ENCODE measurements at places on chromosomes 1 and 21.
A peak's percentile ranks its signal among the peaks of the same experiment; 100 is the strongest.

- no peak for DNase-seq
Measured at GRCh38 chr1:101142244-101142643, 94.6 kb upstream of the S1PR1 start.

- DNase-seq, result no peak
Measured at GRCh38 chr1:224223819-224224714, 41.0 kb downstream of the DEGS1 start.

GRCh38 chr1:112517646-112518045 is 8.9 kb downstream of the WNT2B start:
- DNase-seq, result no peak

- DNase-seq, result no peak
Measured at GRCh38 chr1:209483691-209484090, 99.8 kb upstream of the CAMK1G start.

DNA sequence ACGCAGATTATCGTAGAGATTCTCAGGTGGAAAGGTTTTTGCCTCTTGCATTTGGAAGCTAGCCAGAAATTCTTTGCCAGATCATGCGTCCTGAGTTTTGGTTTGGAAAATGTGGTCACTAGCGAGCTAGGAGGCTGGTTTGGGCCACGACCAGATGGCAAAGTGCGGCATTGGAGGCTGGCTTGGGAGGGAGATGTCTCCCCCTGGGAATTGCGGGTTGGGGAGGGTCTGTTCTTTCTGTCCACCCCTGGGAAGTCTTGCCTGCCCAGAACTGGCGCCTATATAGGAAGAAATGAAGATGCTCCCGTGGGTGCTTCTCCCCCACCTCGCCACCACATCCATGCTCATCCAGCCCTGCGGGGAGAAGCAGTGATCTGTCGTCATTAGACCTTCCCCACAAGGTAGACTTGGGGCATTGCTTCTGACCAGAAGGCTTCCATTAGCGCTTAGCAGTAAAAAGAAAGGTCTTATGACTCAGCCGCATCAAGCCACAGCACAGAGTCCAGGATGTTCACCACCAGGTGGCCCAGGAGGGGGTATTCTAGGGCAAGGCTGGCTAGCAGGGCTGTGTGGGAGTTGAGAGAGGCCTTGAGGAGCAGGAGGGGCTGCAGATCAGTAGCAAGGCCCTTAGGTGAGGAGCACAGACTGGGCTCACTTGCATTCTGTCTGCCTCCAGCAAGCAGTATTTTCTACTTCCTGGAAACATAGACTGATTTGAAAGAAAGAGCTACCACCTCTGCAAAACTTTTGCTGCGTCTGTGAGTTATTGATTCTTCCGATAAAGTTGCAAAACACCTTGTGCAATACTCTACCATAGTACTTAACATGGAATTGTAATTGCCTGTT is 1.5 kb upstream of the PTP4A2 start:
- DNase-seq, result peak; percentile 55

DNA sequence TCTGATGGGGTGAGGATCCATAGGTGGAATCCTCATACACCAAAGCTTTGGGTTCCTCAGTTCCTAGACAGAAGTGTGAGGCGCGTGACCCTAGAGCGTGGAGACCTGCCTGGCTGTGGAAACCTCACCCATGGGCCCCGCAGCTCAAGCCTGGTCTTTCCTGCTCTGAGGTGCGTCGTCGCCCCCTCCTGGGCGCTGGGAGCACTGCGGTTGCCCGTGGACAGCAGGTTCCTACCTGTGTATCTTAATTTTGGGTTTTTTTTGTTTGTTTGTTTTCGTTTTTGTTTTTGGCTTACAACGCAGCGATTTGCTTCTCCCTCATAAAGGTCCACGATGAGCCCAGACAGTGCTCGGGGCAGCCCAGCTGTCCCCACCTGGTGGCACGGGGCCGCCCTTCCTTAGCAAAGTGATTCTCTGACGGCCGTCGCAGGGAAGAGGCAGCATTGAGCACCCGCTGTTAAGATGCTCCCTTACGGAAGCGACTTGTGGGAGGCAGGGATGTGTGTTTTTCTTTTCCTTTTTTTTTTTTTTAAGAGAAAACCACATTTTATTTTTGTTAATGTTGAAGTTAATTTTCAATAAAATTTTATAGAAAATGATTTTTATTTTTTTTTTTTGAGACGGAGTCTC is 36.5 kb upstream of the TRAPPC10 start:
- DNase-seq, result peak; percentile 84

- no peak for DNase-seq
Measured at GRCh38 chr1:57232500-57232899, 191.4 kb downstream of the DAB1 start.

- DNase-seq, result no peak
Measured at GRCh38 chr1:67061266-67061665, 7.3 kb upstream of the SLC35D1 start.

- DNase-seq, result no peak
Measured at GRCh38 chr1:239711768-239712167, 325.4 kb downstream of the CHRM3 start.

- DNase-seq, result no peak
Measured at GRCh38 chr1:82689217-82689616, 888.5 kb downstream of the ADGRL2 start.

- DNase-seq, result no peak
Measured at GRCh38 chr21:34524646-34525601, 12.9 kb upstream of the KCNE1 start.

DNA sequence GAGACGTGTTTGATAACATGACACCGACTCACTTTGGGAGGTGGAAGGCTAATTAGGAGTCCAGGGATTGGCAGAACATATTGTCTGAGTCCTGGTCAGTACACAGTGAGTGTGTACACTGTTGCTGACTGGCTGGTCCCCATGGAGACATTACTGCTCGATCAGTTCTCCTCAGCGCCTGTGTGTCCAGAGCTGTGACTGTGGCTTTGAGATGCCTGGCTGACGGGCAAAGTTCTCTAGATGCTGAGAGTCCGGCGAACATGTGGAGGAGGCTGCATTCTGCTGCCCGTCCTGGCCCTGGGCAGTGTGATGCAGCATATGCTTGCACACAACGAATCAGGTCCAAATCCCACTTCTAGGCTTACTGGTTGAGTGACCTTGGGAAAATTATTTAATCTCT is 280.1 kb upstream of the ST6GALNAC5 start:
- no peak for DNase-seq

DNA sequence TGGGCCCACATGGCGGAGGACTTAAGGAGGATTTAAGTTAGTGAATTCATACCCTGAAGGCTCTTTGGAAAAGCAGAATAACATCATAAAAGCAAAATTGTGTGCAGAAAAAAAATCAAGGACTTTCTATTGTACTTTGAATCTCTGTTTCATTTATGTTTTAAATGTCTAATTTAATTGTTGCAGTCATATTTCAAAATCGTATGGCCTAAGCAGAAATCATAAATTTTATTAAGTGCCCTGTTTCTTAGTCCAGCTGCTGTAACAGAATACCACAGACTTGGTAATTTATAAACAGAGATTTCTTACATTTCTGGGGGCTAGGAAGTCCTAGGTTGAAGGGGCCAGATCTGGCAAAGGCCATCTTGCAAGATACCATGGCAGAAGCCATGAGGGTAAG is 555.6 kb downstream of the LTN1 start:
- DNase-seq, result no peak

DNA sequence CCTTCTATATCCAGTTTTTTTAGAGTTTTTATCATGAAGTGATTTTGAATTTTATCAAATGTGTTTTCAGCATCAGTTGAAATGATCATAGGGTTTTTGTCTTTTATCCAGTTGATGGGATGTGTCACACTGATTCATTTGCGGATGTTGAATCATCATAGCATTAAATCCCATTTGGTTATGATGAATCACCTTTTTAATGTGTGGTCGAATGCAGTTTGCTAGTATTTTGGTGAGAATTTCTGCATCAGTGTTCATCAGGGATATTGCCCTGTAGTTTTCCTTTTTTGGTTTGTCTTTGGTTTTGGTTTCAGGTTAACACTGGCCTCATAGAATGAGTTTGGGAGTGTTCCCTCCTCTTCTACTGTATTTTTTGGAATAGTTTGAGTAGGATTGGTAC is 80.3 kb downstream of the DIRAS3 start:
- no peak for DNase-seq

- DNase-seq, result no peak
Measured at GRCh38 chr1:15350151-15350550, 59.5 kb upstream of the EFHD2 start.

- no peak for DNase-seq
Measured at GRCh38 chr1:78143673-78144072, 97.9 kb downstream of the GIPC2 start.

- no peak for DNase-seq
Measured at GRCh38 chr1:24403806-24404205, 9.8 kb downstream of the STPG1 start.

DNA sequence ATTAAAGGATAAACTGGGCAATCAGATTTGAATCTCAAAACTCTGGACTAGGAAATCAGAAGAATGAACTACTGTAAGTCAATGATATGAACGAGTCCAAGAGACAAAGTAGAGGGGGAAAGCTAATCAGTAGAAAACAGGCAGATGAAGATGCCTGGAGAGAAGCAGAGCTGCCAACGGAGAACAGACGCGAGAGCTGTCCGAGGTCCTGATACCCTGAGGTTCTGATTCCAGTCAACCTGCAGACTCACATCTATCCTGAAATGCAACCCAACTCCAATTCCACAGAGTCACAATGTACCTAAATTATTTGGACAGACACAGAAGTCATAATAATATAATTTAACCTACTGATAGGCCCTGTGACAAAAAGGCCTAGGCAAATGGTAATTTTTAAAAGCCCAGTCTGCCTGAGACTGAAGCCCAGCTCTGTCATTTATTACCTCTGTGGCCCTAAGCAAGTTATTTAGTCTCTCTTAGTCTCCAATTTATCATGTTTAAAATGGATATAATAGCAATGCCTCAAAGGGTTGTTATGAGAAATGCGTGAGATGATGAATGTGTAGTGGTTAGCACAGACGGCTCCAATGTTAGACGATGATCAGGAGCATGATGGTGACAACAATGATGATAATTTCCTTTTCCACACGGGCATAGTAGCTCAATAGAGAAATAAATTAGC is 33.4 kb downstream of the RGS7 start:
- DNase-seq, result no peak

- DNase-seq, result peak; percentile 18
Measured at GRCh38 chr1:241551759-241552638, 19.8 kb downstream of the KMO start.

DNA sequence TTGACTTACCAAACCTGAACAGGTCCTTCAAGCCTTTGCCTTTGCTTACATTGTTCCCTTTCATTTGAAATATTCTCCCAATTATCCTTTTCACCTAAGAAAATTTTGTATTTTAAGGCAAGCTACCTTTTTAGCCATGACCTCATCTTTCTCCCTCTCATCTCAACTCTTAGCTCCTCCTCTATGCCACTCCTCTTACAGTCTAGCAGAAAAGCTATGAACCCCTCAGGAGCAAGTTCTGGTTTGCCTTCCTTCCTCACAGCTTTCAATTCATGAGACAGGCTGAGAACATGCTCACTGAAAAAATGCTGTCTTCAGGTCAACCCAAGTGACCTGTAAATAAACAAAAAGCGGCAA is 8.3 kb upstream of the MUTYH start:
- no peak for DNase-seq

GRCh38 chr1:184532199-184532598 is 145.4 kb downstream of the C1orf21 start:
- no peak for DNase-seq

- DNase-seq, result no peak
Measured at GRCh38 chr1:174008269-174008668, 13.9 kb downstream of the RC3H1 start.

DNA sequence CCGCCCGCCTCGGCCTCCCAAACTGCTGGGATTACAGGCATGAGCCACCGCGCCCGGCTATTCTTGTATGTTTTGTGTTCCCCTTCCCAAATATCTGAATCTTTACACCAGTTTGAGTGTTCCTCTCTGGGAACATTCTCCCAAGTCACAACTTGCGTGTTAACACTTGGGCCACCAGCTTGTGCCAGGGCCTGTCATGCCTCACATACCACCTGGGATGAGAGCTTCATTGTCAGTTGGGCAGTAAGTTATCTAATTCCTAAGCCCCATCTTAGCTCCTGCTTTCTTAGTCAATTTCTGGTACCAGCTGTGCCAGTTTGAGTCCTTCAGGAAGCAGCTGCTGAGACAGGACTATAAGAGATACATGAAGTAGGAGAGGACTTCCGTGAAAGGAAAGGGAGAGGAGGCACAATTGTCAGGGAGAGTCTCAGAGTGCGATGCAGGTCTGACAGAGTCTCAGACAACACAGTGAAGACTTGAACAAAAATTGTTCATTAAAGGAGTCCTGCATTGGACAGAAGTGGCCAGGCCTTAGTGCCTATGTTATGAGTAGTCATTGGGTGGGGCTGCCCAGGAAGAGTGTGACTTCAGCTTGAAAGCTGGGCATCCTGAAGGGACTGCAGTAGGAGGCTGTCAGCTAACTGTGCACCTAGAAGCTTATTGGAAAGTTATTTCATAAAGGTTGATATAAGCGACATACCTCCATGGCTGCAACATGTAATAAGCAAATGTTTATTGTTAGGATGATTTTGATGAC is 17.3 kb downstream of the ZFYVE9 start:
- no peak for DNase-seq

GRCh38 chr1:17856496-17857108 is 101.5 kb downstream of the ACTL8 start:
- DNase-seq, result no peak

GRCh38 chr1:61011561-61012263 is 70.6 kb upstream of the NFIA start:
- DNase-seq, result no peak

- DNase-seq, result no peak
Measured at GRCh38 chr1:225409051-225409450, 18.8 kb downstream of the LBR start.

- no peak for DNase-seq
Measured at GRCh38 chr21:33817663-33818451, 97.7 kb downstream of the ATP5PO start.

DNA sequence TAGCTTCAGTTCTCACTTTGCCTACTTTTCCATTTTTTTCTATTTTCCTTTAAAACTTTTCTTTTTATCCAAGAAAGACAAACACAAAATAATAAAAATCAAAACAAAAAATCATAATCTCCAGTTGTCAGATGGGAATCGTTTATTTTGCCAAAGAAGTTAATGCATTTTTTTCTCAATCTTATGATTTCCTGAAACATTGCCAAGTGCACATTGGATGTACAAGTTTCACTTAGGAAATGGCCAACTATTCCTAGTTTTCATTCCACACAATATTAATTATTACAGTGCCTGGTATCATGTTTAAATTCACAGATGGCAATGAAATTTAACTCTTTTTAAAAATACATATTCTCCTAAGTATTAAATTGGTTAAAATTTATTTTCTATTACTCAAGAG is 1050.5 kb downstream of the TTLL7 start:
- DNase-seq, result no peak

DNA sequence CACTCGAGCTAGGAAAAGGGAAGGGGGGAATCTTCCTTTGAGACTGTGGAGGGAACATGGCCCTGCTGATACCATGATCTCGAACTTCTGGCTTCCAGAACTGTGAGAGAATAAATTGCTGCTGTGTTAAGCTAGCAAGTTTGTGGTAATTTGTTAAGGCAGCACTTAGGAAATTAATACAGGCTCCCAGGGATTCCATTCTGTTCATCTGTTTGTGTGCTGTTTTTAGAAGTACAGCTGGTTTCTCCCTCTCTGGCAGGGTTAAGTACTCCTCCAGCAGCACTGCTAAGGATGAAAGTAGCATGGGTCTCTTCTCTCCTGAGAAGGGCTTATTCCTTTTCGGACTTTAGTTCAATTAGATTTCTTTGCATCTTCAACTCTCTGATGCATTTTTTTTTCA is 268.3 kb downstream of the HHIPL2 start:
- no peak for DNase-seq

- DNase-seq, result no peak
Measured at GRCh38 chr1:170415710-170416372, 116.1 kb upstream of the GORAB start.

GRCh38 chr1:25642574-25643108 is 26.1 kb downstream of the MAN1C1 start:
- DNase-seq, result no peak
